ENCODE measurements at places on chromosomes 2 and 18.

DNA sequence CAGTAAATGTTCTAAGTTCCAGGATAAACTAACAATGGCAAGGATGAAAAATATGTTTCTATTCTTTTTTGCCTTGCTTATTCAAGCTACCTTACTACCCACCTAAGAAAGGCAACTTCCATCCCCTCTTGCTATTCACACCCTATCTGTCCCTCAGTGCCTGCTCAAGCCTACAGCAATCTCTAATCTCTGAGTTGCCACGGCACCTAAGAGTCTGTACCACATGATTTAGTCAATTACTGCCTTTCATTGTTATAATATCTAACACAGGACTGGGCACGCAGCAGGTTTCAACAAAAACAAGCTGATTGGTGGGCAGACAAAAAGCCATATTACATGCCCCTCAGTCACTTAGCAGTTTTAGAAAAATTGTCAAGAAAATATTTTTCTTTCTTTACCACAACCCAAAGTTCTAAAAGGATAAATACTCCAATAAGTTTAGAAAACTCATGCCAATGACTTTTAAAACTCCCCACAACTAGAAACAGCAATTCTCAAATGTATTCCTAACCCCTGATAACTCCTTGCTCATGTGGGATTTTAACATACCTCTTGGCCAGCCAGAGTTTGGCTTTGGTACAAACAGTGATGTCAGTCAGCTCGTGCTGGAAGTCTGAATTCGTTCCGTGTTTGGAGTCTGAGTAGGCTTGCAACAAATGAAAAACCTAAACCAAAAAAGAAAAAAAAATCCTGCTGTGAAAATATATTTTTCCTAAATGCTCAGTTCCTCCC is 117.3 kb upstream of the ZFP36L2 start:
- DNase-seq, result no peak

GRCh38 chr2:98560256-98560771 is 48.0 kb downstream of the COA5 start:
- no peak for DNase-seq

DNA sequence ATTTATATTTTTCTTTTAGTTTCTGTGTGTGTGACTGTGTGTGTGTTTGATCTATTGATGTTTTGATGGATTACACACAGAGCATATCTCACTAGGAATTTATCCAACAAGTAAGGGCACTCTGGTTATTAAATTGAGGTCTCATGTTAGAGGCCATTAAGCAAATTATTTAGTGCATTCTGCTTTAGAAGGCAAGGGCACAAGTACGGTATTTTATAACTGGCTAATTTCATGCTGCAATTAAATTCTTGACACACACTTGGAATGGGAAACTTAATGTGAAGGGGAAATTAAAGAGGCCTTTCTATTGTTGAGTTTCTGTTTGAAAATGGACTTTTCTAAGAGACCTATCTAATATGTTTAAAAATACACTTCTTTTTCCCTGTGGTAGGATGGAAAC is 25.8 kb downstream of the NYAP2 start:
- DNase-seq, result no peak

DNA sequence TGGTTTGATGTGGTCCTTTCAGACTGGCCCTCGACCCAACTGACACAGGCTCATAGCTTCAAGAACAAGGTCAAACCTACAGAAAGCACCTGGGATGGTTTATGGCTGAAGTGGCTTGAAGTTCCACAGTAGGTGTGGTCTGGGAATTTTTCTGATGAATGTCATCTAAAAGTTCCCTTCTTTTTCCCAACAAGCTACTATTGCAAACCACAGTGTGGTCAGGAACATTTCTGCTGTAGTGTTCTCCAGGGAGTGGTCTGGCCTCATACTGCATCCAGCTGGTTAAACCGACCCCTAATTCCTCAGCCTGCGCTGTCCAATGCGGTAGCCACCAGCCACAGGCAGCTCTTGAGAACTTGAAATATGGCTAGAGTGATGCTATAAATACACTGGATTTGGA is 92.7 kb downstream of the FAM124B start:
- DNase-seq, result no peak

GRCh38 chr2:171136024-171136423 is 24.7 kb downstream of the TLK1 start:
- peak; percentile 10 for DNase-seq

DNA sequence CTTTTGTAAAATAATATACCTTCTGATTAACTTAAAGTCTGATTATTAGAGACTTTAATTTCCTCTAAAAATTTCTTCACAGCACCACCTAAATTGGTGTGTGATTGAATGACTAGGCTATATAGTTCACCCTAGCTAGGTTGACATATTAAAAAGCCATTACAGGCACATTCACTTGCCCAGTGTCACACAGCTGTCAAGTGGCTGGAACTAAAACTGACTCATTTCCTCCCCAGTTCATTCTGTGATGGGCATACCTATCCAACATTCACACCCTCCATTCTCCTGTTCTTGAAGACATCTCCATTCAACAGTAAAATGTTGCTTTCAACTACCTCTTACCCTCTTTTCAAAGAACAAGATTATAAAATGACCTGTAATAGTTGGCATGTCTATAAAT is 334.5 kb downstream of the ARHGAP15 start:
- no peak for DNase-seq

GRCh38 chr18:58682429-58683069 is 11.3 kb downstream of the MALT1 start:
- no peak for DNase-seq

DNA sequence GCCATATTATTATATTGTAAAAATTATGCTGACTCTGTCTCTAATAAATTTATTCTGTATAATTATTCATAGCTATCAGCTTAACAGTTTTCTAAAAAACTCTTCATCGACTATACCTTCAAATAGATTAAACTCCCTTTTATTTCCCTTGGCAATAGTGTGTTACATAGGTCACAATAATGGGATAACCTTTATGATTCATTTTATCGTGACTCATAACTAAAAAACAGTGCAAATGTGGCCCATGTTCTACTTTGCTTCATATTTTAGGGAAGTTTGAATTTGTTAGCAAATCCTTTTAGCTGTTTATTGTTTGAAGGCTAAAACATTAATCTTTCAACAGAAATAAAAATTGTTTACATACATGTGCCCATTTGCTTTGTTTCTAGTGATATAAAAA is 783.2 kb upstream of the CDH2 start:
- DNase-seq, result no peak

GRCh38 chr2:223055140-223055539 is 3.1 kb downstream of the KCNE4 start:
- no peak for DNase-seq

Measured in stimulated activated CD4-positive, alpha-beta T cell treated with anti-CD3 and anti-CD28 coated beads, TNF-alpha, amount 100 ng/mL, for 24 hours (primary cell).